ENCODE measurements at places on chromosomes 6 and 20.

- no peak for DNase-seq
Measured at GRCh38 chr6:7730001-7730783, 4.3 kb downstream of the BMP6 start.

DNA sequence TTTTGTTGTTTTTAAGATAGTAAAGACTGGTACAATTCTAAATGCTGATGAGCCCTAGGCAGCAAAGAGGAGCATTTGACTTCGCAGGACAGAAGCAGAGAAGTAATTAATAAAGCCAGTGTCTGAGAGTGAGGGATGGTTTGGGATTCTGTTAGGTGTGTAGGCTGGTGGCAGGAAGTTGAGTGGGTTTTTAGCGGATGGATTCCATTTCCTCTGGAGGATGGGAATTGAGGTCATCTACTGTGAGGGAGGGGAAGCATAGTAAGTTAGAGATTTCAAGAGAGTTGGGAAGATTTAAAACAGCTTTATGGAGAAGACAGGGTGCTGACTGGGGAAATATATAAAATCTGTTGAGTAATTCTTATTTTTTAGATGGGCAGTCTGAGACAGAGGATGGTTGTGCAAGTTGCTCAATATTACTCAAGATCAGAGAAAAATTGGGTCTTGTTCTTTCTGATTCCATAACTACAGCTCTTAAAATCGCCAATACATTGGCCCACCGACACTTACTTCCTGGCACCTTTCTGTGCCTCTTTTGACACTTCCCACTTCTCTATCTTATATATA, 48.8 kb downstream of the PRL start:
- DNase-seq: no peak

GRCh38 chr6:26205625-26206574, 118.7 kb downstream of the HFE start:
- no peak for DNase-seq

- DNase-seq: no peak
Measured at GRCh38 chr20:58492074-58492718, 23.0 kb downstream of the APCDD1L start.

DNA sequence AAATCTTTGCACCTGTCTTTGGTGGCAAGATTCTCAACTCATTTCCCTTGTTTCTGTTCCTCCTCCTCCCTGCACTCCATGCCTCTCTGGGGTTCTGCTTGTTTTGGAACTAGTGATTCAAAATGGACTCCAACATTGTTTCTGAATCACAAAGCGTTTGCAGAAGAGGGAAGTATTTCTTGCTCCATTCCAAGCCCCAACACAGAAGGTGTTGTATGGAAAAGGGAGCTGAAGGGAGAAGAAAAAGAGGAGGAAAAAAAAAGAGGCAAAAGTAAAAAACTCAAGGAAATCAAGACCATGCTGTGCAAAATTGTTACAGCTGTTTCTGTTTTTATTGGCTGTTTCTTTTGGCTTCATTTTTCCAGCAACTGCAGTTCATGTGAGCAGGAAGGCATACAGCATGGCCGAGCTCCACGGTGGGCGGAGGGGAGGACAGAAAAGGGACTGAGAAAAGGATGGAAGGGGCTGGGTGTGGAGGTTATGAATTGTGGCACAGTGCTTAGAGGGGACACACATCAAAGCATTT, 66.9 kb upstream of the PRL start:
- no peak for DNase-seq

DNA sequence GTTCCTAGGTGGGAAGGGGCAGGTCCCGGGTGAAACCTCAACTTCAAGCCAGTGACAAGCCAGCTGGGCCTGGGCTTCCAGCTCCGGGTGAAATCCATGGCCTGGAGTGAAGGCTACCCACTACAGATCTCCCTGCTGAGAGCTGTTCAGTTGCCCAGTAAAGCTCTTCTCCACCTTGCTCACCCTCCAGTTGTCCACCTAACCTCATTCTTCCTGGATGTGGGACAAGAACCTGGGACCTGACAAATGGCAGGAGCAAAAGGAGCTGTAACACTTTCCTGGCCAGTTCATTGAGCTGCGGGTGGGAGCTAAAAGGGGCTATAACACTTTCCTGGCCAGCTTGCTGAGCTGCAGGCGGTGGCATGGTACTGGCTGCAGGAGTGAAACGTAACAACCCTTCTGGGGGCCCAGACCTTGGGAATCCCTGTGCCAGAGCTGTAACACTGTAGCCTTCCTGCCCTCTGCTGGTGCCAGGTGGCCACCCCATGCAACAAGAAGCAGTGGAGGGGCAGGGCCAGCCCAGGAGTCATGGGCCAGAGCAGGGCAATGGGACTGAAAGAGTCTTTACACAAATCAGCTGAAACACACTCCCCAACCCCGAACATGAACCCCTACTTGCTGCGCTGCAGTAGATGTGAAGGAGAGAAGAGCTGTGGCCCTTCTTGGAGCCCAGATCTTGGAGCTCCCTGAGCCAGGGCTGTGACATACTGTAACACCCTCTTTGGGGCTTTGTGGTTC, 3.6 kb upstream of the HINT3 start:
- no peak for DNase-seq
